ENCODE measurements at places on chromosomes 2 and 18.

DNA sequence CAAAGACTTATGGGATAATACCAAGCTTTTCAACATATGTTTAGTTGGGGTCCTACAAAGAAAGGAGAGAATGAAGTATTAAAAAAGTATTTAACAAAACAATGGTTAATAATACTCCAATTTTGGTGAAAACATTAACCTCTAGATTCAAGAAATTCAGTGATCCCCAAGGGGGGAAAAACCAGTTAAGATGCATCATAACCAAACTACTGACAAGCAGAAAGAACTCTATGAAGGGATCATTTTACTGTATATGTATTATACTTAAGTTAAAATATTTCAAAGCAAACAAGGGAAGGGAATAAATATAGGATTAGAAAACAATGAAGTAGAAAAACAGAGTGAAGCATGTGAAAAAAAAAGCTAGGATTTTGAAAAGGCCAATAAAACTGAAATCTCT is 8.7 kb downstream of the CNRIP1 start:
- no peak for DNase-seq

- DNase-seq, result no peak
Measured at GRCh38 chr2:25512707-25513106, 160.7 kb downstream of the DTNB start.

DNA sequence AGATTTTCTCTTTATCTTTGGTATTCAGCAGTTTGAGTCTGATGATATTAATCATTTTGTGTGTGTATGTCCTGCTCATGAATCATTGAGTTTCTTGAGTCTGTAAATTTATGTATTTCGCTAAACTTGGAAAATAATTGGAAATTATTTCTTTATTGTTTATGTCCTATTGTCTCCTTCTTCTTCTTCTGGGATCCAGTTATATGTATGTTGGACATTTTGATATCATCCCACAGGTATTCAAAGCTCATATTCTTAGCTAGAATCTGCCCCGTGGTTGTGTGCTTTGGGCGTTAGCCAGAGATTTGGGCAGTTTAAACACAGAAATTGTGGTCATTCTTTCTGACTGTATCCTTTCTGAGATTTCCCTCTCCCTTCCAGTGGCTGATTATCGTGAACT is 243.0 kb upstream of the SPRED2 start:
- DNase-seq, result no peak

GRCh38 chr2:151616760-151617339 is 117.4 kb downstream of the NEB start:
- no peak for DNase-seq

DNA sequence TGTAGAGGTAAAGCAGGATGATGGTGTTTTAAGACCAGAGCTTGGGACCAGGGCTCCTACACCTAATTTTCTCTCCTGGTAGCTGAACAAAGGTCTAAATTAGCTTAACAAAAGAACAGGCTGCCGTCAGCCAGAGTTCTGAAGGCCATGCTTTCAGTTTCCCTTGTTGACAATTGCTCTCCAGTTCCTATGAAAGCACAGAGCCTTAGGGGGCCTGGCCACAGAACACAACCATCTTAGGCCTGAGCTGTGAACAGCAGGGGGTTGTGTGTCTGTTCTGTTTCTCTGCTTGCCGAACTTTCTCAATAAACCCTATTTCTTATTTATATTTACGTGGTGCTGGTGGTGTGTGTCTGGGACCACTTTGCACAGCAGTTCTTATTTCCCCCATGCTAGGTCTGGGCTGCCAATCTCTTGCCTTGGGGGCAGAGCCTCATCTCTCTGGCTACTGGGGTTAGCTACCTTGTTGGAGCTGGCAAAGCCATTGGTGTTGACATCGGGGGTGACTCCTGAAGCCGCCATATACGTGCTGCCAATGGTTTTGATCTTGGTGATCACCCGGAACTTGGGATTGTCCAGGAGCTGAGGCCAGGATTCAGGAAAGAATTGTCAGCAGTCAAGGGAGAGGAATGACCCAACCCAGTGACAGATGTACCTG is 29.0 kb downstream of the CENPO start:
- no peak for DNase-seq

DNA sequence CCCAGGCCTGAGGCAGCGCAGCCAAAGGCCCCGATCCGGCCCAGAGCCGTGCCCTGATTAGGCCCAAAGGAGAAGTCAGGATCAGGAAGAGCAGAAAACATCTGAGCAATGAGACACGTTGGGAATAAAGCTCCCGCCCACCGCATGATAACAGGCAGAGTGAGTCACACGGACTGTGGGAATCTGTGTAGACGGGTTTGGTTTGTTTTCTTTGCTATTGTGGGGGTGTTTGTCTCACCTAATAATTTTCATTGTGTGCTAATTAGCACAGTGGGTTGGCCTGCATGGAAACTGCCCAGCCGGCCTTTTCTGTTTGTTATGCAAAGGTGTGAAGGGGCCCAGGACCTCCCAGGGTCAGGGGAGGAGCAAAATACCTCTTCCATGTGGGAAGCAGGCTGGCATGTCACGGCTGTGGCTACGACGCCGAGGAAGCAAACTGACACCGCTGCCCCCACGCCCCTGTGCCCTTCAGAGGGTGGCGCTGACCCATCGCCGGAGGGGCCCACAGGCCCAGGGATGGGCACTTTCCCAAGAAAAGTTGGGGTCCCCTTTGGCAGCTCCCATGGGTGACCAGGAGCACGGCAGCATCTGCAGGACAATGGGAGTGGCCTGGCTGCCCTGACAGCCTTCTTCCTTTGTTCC is 68.4 kb upstream of the CTDP1 start:
- peak; percentile 88 for DNase-seq

DNA sequence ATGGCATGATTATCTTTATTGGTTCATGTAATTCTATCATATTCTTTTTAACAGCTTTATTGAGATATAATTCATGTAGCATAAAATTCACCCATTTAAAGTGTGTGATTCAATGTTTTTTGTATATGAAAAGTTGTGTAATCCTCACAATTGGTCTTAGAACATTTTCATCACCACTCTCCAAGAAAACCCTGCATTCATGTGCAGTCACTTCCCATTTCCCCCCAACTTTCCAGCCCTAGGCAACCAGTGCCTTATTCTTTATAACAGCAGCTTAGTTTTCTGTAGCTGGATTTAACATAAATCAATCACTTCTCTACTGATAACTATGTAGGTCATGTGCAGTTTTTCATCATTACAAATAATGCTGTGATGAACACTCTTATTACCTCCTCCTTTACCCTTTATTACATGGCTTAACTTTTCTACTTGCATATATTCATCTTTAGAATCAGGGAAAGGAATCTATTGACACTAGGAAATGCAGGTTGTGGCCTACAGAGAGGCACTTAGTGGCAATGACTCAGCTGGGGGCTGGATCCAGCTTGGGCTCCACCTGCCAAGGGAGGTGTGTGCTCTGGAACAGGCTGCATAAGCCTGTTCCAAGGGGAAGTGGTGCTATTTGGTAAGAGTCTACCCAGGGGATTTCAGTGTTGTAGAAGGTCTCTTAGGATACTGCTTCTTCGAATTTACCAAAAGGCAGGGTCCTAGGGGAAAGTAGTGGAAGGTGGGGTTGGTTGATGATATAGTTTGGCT is 89.1 kb downstream of the ETAA1 start:
- peak; percentile 46 for DNase-seq

GRCh38 chr2:168207851-168208250 is 39.5 kb downstream of the STK39 start:
- no peak for DNase-seq

DNA sequence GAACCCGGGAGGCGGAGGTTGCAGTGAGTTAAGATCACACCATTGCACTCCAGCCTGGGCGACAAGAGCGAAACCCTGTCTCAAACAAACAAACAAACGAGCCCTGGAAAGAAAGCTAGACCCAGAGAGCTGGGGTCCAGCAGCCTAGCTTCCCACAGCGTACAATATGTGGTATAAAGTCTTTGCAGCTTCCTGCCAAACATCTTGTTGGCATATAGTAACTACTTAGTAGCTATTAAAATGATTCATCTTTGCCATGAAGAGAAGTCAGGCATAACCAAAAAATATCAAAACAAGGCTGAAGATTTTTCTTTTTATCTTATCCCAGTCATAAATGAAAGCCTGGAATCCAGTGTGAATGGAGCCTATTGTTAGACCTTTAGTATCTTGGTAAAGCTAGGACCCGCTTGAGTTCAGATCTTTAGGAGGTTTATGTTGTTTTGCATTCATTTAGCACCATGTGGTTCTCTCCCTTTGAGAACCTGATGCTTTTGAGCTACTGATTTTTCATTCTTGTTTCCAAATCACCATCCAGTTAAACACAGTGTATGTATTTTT is 139.7 kb upstream of the NOSTRIN start:
- no peak for DNase-seq

- no peak for DNase-seq
Measured at GRCh38 chr2:110877031-110877827, 144.9 kb downstream of the ACOXL start.

DNA sequence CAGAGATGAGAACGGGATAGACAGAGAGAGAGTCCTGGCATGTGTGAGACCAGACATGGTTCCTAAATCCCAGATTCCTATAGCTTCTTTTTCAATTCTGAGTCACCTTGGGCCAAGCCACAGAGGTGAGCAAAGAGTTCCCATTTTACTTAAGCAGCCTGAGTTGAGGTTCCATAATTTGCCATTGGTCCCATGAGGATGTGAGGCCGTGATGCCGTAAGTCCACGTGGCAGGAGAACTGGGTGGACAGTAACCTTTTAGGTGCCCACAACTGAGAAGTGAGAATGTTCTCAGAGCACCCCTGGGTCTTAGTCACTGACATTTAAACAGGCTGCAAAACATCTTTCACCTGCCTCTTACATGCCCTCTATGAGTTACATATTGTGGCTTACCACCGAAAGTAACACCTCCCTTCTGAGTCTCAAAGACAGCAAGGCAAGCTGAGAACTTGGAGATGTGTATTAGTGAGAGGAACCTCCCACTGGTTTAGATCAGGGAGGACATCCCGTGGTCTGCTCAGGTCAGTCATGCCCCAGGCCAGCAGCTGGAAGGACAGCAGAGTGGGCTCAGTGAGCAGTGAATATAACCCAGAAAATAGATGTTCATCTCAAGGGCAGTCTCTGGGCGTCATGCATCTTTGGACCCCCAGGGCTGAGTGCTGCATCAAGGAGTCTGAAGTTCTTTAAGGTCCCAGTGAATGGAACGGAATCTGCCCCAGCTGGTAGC is 127.9 kb upstream of the LGALSL start:
- DNase-seq, result no peak

- no peak for DNase-seq
Measured at GRCh38 chr2:109174214-109174613, 45.2 kb downstream of the SH3RF3 start.

GRCh38 chr18:45198526-45198925 is 416.8 kb upstream of the SLC14A2 start:
- DNase-seq, result no peak

DNA sequence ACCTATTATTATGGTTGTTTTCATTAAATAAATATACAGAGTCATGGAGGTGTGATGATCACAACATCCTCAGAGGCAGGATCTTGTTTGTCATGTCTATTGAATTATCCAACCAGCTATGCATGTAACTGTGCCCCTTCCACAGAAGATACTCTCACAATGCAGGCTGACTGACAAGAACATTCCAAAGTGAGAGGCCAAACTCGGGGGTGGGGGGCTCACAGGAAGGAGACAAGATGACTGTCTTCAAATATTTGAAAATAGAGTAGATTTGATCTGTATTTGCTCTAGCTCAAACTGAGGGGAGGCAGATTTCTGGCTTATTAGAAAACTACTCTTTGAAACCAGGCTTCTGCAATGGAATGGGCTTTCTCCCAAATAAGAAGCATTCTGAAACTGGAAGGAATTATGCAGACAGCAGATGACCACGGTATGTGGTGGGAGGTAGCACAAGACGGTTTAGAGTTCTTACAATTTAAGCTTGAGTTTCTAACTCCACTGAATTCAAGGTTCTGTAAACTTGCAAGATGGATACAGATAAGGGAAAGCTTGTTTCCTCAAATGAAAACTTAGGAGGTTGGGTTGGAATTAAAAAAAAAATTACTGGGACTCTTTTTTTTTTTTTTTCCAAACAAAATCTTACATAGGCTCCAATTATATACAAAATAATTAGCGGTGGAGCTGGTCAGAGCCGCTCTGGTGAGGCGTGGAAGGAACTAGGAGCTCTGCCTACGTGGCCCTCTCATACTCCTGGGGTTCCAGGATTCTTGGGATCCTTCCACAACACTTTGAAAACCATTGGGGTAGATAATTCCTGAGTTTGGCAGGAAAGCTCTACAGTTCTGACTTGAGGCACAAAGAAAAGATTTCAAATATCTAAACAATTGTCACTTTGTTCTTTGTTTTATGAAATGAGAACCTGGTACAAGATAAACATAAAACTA is 79.3 kb downstream of the PLA2R1 start:
- DNase-seq, result peak; percentile 65

DNA sequence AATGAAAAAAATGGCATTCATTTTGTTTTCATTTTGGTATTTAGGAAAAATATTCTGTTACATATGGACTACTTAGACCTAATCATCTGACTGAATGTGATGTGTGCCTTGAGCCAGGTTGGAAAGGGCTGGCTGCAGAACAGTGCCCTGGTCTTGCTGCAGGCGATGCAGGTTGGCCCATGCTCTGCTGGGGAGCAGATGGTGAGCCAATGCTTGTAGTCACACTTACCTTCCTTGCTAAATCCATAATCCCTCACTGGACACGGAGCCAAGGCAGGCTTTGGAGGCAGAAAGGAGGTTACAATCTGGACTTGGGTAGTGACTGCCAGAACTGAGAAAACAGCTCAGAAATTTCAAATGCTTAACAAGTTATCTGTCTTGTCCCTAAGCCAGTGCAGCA is 228.7 kb downstream of the ARHGAP15 start:
- DNase-seq, result no peak

- DNase-seq, result no peak
Measured at GRCh38 chr2:205022841-205023240, 477.6 kb downstream of the PARD3B start.

GRCh38 chr2:100000915-100001707 is 141.3 kb downstream of the AFF3 start:
- no peak for DNase-seq

DNA sequence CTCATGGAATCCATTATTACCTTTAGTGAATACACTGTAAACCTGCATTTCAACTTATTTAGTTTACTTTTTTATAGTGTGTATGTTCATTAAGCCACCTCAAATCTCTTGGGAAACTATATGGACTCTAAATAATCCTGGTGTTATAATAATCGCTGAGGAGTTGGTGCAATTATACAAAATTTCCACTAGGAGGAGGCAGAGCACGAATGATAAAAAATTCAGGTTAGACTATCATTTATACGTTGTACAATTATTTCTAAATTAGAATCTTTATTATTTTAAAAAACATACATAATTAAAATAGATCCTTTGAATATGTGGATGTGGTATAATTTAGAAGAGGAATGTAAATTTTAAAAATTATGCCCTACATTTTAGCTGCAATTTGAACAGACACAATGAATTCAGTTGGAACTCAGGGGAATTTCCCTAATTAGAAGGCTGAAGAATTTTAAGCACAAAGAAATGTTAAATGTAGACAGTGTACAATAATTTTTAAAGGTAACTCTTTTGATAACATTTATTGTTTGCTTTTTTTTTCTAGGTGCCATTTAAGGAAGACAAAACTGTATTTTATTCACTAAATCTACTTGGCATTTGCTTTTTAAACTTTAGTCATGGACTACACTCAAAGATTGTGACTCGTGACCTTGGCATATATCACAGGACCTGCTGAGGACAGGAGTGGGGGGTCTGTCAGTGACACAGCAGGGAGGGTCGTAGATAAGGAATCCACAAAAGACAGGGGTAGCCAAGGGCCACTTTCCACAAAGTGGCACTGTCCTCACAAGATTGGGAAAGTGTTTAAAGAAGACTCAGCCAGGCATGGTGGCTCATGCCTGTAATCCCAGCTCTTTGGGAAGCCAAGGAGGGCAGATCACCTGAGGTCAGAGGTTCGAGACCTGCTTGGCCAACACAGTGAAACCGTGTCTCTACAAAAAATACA is 45.5 kb downstream of the RAB12 start:
- DNase-seq, result peak; percentile 36

Measured in fibroblast of mammary gland (primary cell).